ENCODE measurements at places on chromosomes 3 and 15. TPM values are rescaled to one million over a fixed set of nuclear protein-coding genes. Genes with fewer than 3 reads are reported as not detected.

CNOT10 gene
- total RNA-seq = 32.7 TPM

ADPRH gene
- total RNA-seq = 13.9 TPM

PTX3 gene
- 68.2 TPM for total RNA-seq

CTXN2 gene
- total RNA-seq = not detected

PLA2G4D gene
- not detected for total RNA-seq

SCAANT1 gene
- not detected for total RNA-seq

DNAJB11 gene
- total RNA-seq = 47.0 TPM

FOXL2NB gene
- total RNA-seq = not detected

GOLGA6L24 gene
- total RNA-seq = not detected

Data from aorta (tissue), 5 donors.